ENCODE measurements at places on chromosomes 12 and 14. TPM values are rescaled to one million over a fixed set of nuclear protein-coding genes. Genes with fewer than 3 reads are reported as not detected.

Gene KNTC1
- 24.8 TPM for total RNA-seq

DNA sequence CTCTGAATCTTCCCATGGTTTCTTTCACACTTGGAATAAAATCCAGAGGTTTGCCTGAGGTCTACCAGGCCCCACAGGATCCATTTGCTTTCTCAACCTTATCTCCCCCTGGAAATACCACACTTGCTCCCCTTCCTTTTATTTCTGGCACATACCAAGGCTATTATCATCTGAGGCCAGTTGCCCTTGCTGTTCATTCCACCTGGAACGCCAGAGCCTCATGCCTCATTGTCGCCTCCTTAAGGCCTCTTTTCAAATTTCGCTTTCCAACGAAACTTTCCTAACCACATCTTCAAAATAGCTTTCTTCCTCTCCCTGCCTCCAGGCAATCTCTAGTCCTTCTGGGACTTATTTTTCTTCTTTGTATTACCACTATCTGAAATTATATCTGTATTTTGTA lies 11.2 kb upstream of the LRIG3 start:
- DNase-seq = no peak

GRCh38 chr12:94271351-94271750 lies 123.0 kb downstream of the PLXNC1 start:
- no peak for DNase-seq

DNA sequence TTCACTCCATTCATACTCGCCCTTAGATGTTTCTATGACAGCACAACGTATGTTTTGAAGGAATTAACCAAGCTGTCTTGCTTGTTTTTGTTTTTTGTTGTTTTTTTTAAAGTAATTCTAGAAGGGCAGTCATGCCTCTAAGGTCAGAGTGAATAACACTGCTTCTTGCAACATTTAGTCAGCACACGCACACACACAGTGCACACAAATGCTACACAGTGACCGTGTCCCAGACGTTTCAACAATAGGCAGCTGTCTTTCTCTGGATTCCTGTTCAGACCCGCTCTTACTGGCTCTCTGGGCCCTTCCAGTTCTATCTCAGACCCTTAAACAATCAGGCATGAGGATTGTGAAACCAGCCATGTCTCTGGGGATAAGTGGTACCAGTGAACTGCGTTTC lies 351.0 kb upstream of the FKBP4 start:
- no peak for DNase-seq

Gene CISTR
- total RNA-seq = not detected

GRCh38 chr12:6312529-6313325 lies 2.2 kb downstream of the PLEKHG6 start:
- DNase-seq = no peak

GRCh38 chr14:59407246-59408010 lies 57.8 kb downstream of the GPR135 start:
- DNase-seq = no peak

Data from hematopoietic multipotent progenitor cell (in vitro differentiated cells).